ENCODE measurements at places on chromosomes 6 and 20.

DNA sequence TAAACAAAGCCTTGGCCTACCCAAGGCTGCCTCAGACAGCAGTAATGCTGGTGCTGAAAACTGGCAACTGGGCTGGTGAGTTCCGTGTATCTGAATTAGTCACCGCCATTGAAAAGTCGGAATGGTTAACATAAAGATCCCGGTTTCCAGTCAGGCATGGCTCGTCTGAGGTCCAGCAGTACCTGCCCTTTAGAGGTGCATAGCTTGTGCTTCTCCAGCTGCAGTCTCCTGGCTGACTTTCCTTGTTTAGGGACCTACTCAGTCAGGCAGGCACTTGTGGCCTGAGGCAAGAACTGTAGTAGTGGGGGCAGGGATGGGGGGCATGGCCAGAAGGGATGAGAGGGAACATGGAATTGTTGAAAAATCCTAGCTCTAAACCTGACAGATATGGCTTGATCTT lies 101.6 kb downstream of the FYN start:
- DNase-seq = no peak

DNA sequence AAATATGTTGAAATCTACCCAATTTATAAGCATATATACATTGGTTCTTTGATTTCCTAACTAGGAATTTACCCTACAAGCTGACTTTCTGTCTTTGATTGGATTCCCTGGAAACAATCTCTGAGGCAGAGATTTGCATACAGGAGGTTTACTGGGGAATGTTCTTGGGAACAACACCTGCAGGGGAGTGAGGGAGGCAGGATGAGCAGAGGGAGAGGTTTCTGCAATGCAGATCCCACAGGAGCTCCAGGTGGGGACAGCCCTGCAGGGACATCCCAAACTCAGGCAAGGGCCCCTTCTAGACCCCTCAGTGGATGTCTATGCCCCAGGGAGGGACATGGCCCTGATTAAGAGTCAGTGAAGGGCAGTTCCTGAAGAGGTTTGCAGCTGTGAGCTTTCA lies 95.2 kb upstream of the CCDC167 start:
- DNase-seq = no peak

DNA sequence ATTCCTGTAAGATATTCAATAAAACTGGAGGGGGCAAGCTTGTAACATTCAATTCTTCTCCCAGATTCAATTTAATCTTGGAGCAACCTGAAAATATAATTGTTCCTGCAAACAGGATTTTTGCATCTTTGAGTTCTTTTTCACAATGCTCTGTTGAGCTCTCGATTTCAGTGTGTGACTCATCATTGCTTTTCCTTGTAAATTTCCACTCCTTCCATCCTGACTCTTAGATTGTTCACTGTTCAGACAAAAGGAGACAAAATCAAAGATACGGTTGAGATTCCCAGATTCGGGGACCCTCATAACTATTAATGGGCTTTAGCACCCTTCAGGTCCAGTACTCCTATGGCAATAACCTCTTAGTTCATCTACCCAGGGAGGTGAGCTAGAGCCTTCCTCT lies 571.9 kb upstream of the CHD6 start:
- no peak for DNase-seq

DNA sequence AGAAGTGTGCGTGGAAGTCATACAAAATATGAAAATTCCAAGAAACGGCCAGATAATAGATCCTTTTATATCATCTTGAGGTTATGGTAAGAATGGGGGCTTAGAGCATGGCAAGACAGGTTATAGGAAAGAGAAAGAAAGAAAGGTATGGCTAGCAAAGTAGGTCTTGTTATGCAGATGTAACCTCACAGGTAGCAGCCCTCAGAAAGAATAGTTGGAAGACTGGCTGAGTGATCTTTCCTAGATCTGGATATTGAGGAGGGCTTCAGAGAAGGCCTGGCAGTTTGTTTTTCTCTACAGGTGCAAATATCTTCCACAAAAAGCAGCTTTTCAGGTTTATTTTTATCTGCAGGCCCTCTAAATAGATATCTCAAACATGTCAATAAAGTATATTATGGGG lies 679.5 kb downstream of the KHDRBS2 start:
- DNase-seq = no peak

DNA sequence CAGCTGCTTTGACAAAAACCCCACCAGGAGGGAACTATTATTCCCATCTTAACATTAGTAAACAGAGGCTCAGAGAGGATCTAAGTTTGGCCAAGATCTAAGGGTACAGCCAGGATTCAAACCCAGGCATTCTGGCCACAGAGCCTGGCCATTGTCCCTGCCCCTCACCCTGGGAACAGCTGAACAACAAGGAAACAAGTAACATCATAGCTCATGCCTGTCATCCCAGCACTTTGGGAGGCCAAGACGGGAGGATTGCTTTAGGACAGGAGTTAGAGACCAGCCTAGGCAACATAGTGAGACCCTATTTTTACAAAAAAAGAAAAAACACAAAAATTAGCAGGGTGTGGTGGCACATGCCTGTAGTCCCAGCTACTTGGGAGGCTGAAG lies 27.5 kb downstream of the TOX2 start:
- DNase-seq = no peak

GRCh38 chr6:54899442-54899841 lies 52.9 kb downstream of the FAM83B start:
- no peak for DNase-seq
